ENCODE measurements at places on chromosomes 11 and 22. TPM values are rescaled to one million over a fixed set of nuclear protein-coding genes. Genes with fewer than 3 reads are reported as not detected.

DNA sequence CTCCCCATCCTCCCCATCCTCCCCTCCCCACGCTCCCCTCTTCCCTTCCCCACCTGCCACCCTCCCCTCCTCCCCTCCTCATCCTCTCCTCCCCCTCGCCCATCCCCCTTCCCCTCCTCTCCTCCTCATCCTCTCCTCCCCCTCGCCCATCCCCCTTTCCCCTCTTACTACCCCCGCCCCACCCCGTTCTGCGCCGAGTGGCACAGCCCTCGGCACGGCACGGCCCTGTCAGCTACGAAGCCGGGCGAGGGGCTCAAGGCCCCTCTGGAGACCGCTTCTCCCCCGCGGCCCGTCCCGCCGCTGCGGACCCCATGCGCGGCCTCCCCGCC, 449.9 kb downstream of the OPCML start:
- DNase-seq: no peak

GRCh38 chr11:111737444-111738210, 28.6 kb downstream of the PPP2R1B start:
- no peak for DNase-seq

DNA sequence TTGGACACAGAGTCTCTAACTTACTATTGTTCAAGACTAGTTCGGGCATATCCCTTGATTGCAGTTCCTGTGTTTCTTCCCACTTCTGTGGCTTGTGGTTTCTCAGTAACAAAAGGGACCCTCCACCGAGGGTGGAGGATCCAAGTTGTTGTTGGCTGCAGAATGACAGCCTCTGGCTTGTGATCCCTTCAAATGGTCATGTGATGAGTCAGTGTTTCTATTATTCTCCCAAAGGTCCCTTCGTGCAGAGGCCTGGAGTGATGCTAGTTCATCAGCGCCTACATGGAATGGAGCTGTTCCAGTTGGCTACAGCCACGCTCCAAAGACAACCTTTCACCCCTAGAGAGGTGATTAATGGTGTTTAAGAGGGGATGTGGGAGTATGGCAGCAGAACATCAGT, 2.6 kb upstream of the VWCE start:
- no peak for DNase-seq

GRCh38 chr11:68667511-68668500, 16.5 kb upstream of the GAL start:
- no peak for DNase-seq

DNA sequence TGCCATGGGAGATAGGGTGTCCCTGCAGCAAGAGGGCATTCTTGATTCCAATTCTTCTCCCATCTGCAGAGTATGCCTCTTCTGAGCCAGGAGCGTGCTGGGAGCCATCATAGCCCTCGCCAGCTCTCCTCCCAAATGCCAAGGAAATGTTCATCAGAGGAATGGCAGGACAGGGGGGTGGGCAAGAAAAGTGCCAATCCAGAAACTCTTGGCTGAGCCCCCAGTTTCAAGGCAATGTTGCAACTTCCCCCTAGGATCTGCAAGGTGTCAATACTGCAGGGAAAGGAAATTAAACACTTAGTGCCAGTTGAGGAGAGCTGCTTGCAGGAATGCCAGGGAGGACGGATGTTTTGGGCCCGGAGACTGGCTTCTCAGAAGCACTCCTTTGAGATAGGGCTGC, 94.8 kb upstream of the PRDM11 start:
- no peak for DNase-seq

DNA sequence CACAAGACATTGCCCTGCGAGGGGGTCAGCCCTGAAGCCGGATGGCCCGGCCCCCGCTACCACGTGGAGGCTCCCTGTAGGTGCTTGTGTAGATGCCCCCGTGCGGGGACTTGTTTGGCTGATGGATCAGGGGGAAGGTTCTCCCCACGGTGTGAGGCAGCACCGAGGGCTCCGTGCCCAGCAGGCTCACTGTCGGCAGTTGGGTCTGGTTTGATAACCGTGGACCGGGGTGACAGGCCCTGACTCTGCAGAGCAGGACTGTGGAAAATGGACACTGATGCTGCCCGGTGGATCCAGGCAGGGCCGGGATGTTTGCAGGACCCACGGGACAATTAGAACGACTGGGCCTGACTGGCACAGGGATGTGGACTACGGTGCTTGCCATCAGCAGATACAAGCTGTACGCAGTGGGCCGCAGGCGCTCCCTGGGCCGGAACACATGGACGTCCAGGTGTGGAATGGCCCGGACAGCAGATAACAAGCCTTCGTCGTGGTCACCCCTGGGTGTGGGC, 19.0 kb downstream of the KCNQ1 start:
- no peak for DNase-seq

- DNase-seq: no peak
These were observed 18.7 kb upstream of the BDNF start for GRCh38 chr11:27718863-27719545.

PATE2 gene
- not detected for total RNA-seq

OR5AR1 gene
- not detected for total RNA-seq
